Daoy (cell line): ENCODE measurements at places on chromosomes 12 and 14. TPM values are rescaled to one million over a fixed set of nuclear protein-coding genes. Genes with fewer than 3 reads are reported as not detected.

The PROX2 gene
- total RNA-seq, result not detected in 2 replicates

The CDKN3 gene
- 130 and 190 TPM in 2 replicates for total RNA-seq

The INSM2 gene
- 0.17 TPM in 1 of 2 replicates, not detected in the other for total RNA-seq

The CLEC4A gene
- 0.42 TPM in 1 of 2 replicates, not detected in the other for total RNA-seq

GRCh38 chr14:41037388-41037787 lies 569.3 kb upstream of the LRFN5 start:
- DNase-seq, result no peak

- no peak for DNase-seq
Observed at GRCh38 chr14:79177106-79177505, 1006.9 kb downstream of the NRXN3 start.

- no peak for DNase-seq
Observed at GRCh38 chr14:99472937-99473336, 7.7 kb downstream of the SETD3 start.

DNA sequence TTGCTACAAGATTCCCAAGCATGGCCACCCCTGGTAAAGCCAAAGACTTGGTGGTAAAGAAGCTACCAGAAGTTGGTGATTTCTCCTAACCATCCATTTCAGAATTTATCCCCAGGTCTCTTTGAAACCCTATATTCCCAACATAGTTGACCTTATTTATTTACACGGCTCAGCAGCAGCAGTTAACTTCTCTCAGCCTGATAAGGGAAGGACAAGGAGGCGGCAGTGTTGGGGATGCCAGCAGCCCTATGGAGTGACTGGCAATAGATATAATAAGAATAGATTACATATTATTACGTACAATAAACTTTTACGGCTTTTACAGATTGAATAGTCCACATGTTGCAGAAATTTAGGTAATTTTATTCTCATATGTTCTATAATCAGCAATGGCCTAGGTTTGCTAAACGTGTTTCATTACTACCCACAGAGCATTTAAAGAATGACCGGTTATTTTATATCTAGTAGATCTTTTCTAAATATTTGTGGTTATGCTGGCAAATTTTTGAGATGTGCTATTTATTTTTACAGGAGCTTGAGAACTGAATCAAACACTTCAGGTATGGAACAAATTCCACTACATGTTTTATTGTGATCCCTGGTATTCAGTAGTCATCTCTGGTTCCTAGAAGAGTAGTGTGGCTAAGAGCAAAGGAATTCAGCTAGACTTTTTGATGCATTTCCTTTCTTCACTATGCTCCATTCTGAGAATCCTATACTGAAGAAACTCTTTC lies 19.8 kb upstream of the PALS1 start:
- DNase-seq, result peak; percentile 61

GRCh38 chr12:117485984-117486839 lies 124.8 kb upstream of the NOS1 start:
- DNase-seq, result peak; percentile 38

GRCh38 chr12:97760601-97761000 lies 298.0 kb downstream of the RMST start:
- no peak for DNase-seq

DNA sequence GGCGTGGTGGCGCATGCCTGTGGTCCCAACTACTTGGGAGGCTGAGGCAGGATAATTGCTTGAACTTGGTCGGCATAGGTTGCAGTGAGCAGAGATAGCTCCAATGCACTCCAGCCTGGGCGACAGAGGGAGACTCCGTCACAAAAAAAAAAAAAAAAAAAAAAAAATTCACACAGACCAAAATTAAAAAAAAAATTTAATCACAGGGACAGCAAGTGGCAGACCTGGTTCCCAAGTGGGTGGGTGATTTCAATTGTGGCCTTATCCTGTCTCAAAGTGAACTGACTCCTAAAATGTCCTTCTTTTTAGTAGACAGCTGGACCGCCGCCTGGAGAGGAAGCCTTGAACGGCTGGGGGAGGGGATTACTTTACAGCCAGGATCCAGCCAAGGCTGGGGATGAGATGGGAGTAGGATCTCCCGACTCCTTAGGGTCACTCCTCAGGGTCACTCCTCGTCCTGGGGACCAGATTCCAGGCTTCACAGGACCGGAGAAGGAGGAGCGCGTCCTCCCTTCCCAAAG lies 1.5 kb upstream of the KCNH3 start:
- DNase-seq, result no peak

DNA sequence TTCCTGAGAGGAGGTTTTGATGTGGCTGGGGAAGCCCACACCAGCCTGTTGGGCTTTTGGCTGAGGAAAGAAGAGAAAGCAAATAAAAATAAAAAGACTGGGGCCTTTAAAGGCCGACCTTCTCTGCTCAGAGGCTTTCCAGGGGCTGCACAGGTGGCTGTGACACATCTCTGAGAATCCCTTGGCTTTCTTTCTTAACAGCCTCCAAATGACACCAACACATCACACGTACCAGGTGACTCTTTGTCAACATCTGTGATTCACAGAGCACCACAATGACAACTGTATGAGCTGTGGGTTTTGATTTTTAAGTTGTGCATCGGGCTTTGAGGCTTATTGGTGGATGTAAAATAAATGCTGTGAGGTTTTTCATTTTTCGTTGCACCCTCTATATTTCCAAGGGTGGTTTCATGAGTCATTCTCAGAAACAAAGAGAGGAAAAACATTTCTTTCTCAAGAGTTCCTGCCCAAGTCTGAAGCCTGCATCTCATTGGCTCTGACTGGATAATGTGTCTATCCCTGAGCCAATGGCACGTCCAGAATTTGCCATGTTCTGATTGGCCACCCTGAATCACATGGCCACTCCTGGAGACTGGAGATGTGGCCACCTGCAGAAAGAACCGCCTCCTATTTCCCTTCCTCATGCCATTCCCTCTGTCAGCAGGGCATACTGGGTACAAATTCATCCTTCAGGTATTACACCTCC lies 349.0 kb downstream of the GLT1D1 start:
- peak; percentile 48 for DNase-seq

GRCh38 chr14:28468191-28469151 lies 298.1 kb upstream of the FOXG1 start:
- DNase-seq, result peak; percentile 11

DNA sequence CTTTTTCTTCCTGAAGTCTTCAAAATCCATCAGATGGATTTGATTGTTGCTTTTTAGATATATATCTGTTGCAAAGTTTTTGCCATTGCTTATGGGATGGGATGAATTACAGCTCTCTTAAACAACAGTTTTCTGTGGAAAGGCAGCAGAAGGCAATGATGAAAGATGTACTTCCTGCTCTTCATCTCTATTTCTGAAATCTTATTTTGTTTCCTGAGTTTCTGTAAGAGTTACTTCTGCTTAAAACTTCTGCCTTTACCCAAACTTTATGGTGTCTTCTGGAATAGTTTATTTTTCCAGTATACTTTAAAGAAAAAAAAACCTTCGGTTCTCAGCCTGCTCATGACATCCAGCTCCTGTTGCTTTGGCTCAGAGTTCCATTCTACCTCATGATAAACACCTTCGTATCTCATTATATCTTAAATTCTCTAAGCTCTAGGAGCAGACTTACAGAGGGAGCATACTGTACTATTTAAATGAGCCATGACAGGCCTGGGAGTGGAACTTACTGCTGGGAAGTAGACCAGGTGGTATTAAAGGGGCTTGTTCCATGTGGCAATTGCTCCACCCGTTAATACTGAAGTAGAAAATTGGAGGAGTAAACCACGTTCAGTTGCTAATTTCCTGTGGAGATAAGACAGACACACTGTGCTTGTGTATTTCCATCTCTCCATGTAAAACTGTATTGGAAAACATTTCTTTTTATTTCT lies 288.4 kb downstream of the FBXL14 start:
- DNase-seq, result no peak

GRCh38 chr14:89959853-89960445 lies 4.2 kb downstream of the TDP1 start:
- no peak for DNase-seq

DNA sequence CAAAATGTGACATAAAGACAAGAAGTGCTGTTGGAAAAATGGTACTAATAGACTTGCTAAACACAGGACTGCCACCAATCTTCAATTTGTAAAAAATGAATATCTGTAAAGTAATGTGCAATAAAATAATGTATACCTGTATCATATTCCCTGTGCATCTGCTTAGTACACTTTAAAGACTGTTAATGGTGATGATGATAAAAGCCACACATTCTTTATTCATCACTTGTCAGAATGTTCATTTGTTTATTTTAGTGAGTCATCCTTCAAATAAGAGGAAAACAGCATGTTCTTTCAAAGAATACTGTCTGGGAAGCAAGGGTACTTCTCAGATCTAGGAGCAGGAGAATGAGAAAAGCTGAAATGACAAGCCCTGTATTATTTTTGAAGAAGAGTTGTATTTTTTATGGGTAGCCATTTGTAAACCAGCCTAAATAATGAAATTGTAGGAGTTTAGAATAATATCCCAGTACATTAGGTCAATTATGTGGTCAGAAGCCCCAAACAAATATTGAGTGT lies 78.3 kb upstream of the PSMA6 start:
- peak; percentile 29 for DNase-seq

DNA sequence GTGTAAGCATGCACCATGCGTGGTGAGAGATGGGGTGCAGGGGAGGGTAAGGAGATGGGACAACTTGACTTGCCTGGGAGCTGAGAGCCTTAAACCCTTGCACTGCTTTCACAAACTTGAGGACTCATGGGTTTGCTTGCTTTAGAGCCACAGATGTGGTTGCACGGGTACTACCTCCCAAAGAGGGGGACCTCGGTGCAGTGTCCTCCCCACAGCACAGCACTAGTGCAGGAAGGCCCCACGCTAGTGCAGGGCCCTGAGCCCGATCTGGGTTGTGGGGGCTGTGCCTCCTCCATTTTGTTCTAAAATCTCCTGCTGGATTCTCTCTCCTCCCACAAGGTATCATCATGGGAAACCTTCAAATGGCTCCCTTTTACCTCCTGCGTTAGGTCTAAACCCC lies 11.2 kb downstream of the KRT72 start:
- no peak for DNase-seq
